ENCODE measurements at places on chromosomes 6 and 20.

- no peak for DNase-seq
Observed at GRCh38 chr20:49833483-49833882, 20.9 kb downstream of the SLC9A8 start.

GRCh38 chr20:37407573-37408002 lies 61.6 kb downstream of the SRC start:
- DNase-seq, result no peak

DNA sequence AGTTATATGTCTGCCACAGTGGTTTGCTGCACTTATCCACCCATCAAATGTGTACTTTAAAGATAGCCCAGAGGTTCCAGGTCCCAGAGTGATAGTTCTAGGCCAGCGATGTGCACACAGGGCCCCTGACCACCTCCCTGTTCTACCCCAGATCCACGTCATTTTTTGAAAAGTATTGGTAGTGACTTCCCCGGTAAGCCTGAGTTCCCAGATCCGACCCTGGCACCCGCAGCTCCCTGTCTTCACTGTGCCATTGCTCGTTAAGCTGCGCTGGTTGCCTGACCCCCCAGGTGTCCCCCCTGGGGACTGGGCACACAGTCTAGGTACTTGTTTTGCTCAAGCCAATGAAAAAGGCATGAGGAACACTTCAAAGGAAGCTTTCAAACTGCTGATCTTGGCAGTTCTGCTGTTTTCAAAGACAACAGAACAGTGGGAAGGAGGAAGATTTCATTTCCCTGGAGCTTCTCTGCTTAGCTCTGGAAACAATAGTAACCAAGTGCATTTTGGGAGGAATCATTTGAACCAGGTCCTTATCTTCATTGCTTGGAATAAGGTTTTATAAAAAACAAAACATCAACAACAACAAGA lies 116.3 kb upstream of the TAB2 start:
- DNase-seq, result no peak

DNA sequence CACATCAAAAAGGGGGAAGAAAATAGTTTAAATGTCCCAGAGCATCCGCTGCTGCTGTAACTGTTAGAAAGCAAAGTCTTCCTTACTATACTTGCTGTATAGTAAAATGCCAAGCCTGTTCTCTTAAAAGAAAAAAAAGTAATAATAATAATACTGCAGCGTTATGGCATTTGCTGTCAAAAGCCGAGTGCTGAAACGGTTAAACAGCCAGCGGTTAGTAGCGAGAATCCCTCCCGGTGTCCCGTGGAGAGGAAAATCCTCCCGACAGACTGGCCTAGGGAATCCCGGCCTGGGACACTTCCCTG lies 19.5 kb upstream of the NFATC2 start:
- no peak for DNase-seq

GRCh38 chr20:21936261-21936660 lies 230.8 kb downstream of the PAX1 start:
- DNase-seq, result no peak

GRCh38 chr6:170292407-170293158 lies 1.7 kb upstream of the DLL1 start:
- no peak for DNase-seq

DNA sequence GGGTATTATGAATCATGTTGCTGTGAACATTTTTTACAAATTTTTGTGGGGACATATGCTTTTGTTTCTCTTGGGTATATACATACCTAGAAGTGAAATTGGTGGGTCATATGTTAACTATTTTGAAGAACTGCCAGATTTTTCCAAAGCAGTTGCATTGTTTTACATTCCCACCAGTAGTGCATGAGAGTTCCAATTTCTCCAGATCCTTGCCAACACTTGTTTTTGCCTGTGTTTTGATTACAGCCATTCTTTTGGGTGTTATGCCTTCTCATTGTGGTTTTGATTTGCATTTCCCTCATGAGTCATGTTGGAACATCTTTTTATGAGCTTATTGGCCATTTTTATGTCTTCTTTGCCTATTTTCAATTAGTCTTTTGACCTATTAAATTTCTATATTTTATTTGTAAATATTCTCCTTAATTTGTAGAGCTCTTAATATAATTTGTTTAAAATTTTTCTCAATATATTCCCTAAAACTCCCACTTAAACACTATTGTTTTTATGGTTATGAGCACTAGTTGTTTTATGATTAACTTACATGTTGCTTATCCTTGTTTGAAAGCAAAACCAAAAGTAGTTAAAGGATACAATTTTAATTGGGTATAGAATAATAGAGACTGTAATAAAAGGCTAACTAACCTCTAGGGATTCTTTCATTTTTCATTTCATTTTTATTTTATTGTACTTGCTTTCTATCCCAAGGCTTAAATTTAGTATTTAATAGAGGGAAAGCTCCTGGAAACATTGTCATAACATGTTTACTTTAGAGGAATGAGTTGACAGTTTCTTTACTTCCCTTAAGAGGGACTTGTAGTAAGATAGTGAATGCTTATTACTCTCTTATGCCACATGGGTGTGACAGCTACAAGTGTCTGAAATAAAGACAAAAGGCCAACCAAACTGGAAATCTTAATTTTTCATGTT lies 5.5 kb downstream of the UBR2 start:
- no peak for DNase-seq

- no peak for DNase-seq
Observed at GRCh38 chr20:4869290-4870193, 131.8 kb downstream of the SLC23A2 start.
